ENCODE measurements at places on chromosomes 5 and 9.

GRCh38 chr5:139696894-139697658, 48.9 kb downstream of the CXXC5 start:
- ATAC-seq = peak; percentile 70

- no peak for ATAC-seq
Measured at GRCh38 chr9:83583151-83584014, 39.6 kb upstream of the IDNK start.

GRCh38 chr5:135007305-135007704, 26.7 kb downstream of the PITX1 start:
- no peak for ATAC-seq

DNA sequence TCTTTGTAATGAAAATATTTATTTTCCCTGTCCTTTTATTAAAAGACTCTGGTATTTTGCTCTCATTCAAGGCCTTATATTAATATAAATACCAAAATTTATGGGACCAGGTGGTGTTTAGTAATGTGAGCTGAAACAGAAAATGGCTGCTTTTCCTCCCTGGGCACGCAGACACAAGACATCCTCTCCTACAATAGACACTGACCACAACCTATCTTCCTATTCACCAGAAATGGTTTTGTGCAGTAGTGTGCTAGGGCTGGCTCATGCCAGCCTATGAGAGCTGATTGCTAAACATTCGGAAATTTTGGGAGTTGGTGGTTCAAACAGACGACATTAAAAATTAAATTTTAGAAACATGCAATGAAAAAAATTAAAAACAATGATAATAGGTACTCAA, 338.2 kb downstream of the BNC2 start:
- ATAC-seq = no peak

- ATAC-seq = no peak
Measured at GRCh38 chr5:52043137-52043536, 659.9 kb downstream of the ISL1 start.

GRCh38 chr9:133493428-133493827, 14.5 kb upstream of the SLC2A6 start:
- no peak for ATAC-seq

All from stimulated activated memory B cell treated with anti-CD40 and anti-IgM and Interleukin-4, amounts not matched to agents 10 μg/mL and 1 μg/mL and 100 μg/mL, for 72 hours (primary cell).